Ascending aorta (tissue), 2 donors: ENCODE measurements at places on chromosomes 4 and X.
A peak's percentile ranks its signal among the peaks of the same experiment; 100 is the strongest.

- peak; percentile 80 for DNase-seq
These were observed 10.1 kb upstream of the SH3TC1 start for GRCh38 chr4:8188743-8189550.

- peak; percentile 70 for DNase-seq
These were observed 651 bp downstream of the UCHL1 start for GRCh38 chr4:41257257-41257901.

DNA sequence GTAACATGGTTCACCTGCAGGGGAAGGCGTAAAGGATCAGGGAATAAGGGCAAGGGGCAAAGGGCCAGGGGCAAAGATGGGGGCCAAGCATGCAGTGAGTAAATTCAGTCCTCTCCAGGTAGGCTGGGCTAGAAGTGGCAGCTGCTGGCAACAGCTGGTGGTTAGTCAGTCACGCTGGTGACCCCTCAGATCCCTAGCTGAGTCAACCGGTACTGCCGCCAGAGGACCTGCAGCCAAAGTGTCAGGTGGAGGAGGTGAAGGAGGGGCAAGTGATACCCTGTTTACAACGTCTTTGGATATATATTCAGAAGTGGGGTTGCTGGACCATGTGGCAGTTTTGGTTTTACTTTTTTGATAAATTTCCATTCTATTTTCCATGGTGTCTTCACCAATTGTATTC is 24.6 kb upstream of the NAP1L2 start:
- no peak for DNase-seq

- no peak for DNase-seq
These were observed 54.3 kb downstream of the LRP2BP start for GRCh38 chr4:185341377-185341776.

DNA sequence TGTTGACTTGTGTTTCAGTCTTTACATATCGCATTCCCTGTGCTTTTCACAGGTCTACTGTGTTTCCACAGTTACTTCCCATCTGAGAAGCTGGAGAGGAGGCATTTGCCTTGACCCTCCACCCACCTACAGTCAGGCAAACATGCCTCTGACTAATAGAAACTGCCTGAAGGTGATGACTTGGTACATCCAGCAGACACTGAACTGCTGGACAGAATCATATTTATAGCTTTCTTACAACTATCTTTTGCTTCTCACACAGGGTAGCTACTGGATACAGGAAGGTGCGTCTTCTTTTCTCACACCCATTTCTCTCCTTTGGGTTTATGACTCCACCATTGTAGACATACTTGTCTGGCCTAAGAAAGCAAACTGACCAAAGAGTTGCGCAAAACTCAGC is 58.0 kb downstream of the VGLL1 start:
- DNase-seq = no peak

DNA sequence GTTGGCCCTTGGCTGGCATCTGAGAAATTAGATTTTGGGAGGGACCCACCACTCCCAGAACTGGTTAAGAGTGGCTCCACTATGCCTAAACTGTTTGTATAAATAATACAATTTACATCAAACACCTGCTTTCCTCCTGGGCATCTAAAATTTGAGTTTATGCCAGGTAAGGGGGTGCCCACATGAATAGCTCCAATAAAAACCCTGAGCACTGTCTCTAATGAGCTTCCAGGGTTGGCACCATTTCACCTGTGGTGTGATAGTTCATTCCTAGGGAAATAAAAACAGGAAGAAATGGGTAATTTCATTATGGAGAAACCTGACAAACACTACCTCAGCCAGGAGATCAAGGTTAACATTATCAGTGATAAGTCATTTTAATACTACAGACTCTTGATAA is 119.7 kb downstream of the FRYL start:
- DNase-seq = no peak

GRCh38 chr4:11053601-11054220 is 369.1 kb upstream of the CLNK start:
- DNase-seq = no peak

GRCh38 chrX:21838937-21839333 is 482 bp upstream of the MBTPS2 start:
- no peak for DNase-seq

DNA sequence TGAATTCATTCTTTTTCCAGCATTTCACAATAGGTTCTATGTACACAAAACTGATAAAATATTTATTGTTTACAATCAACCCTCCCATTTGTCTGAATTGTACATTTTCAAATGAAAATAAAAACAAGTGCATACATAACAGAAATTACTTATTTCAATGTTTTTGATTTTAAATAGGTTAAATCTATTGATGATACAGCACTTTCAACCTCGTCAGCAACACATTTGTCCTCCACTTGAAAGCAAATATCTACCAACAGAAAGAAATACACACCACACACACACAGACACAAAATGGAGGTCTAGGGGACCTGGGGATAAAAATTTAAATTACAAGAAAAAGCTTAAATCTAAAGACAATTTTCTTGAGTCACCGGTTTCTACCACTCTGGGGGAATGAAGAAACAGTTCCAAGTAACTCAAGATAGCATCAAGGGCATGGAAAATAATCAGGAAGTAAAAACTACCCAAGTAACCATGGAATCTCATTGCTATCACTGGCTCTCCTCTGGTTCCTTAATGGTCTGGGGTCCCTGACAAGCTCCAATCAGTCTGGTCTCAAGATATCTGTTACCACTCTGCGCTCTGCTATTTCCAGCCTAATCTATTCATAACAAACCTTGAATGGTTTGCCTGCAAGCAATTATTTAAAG is 27.6 kb downstream of the ANKRD17 start:
- no peak for DNase-seq

GRCh38 chrX:82412858-82413257 is 1095.2 kb upstream of the POU3F4 start:
- DNase-seq = no peak

GRCh38 chrX:68355629-68355920 is 77.7 kb downstream of the OPHN1 start:
- DNase-seq = no peak

DNA sequence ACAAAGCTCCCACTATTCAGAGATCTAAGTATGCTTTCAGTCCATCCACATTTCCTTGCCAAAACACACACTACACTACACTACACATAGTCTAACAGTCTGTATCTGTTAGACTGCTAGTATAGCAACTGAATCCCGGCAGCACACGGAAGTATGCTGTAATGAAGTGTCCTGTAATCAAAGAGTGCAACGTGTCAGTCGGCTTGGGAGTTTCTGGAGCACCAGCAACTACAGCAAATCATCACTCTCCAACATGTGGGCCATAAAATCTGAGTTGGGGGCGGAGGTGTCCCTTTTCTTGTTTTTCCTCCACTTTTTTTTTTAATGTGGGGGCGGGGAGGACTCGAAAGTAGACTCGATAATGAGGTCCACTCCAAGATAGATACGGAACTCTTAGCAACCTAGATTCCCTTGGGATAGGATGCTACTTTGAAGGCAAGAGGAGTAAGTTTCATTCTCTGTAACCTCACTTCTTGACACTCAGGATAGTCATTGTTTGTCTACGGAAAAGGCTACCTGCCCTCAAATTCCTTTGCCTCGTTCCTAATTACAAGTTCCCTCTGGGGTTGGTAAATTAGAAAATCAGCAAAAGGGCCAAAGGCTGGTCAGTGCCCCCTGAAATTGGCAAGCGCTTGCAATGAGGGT is 722 bp downstream of the SLC10A7 start:
- no peak for DNase-seq

GRCh38 chr4:152188801-152189200 is 347.1 kb downstream of the FBXW7 start:
- no peak for DNase-seq
